Purkinje cell (primary cell): ENCODE measurements at places on chromosomes 5 and 9. TPM values are rescaled to one million over a fixed set of nuclear protein-coding genes. Genes with fewer than 3 reads are reported as not detected.

CCDC127 gene
- 22.3 and 30.3 TPM in 2 replicates for polyA plus RNA-seq

PKD2L2 gene
- 1.3 TPM in 1 of 2 replicates, not detected in the other for polyA plus RNA-seq

HBEGF gene
- polyA plus RNA-seq, result 4.3 and 4.9 TPM in 2 replicates

FBXL7 gene
- not detected in 2 replicates for polyA plus RNA-seq

MEIKIN gene
- 0.85 and 1.3 TPM in 2 replicates for polyA plus RNA-seq

PCDHGC5 gene
- polyA plus RNA-seq, result 0.34 and 2.0 TPM in 2 replicates

SLCO6A1 gene
- polyA plus RNA-seq, result not detected in 2 replicates

LHX2 gene
- 3.3 TPM in 1 of 2 replicates, not detected in the other for polyA plus RNA-seq

ENG gene
- polyA plus RNA-seq, result 0.08 TPM in 1 of 2 replicates, not detected in the other

ADAMTS6 gene
- polyA plus RNA-seq, result 0.08 and 2.7 TPM in 2 replicates

COL23A1 gene
- 0.81 and 2.1 TPM in 2 replicates for polyA plus RNA-seq

TMEM174 gene
- polyA plus RNA-seq, result not detected in 2 replicates

SPAAR gene
- 0.42 and 0.52 TPM in 2 replicates for polyA plus RNA-seq

ADAMTS13 gene
- 1.7 and 3.4 TPM in 2 replicates for polyA plus RNA-seq

NR5A1 gene
- polyA plus RNA-seq, result not detected in 2 replicates

PCDHGC3 gene
- polyA plus RNA-seq, result 51.6 and 70.9 TPM in 2 replicates

ARPC5L gene
- polyA plus RNA-seq, result 120 and 166 TPM in 2 replicates

BTNL8 gene
- polyA plus RNA-seq, result not detected in 2 replicates

NKD2 gene
- 0.13 and 0.48 TPM in 2 replicates for polyA plus RNA-seq

ADAMTS2 gene
- polyA plus RNA-seq, result 0.11 TPM in 1 of 2 replicates, not detected in the other

GARIN3 gene
- polyA plus RNA-seq, result 0.16 and 0.70 TPM in 2 replicates

ATP6V0E1 gene
- polyA plus RNA-seq, result 94.1 and 102 TPM in 2 replicates

GOLM1 gene
- 30.2 and 32.2 TPM in 2 replicates for polyA plus RNA-seq

DMRTA1 gene
- polyA plus RNA-seq, result 0.05 TPM in 1 of 2 replicates, not detected in the other

C5orf52 gene
- not detected in 2 replicates for polyA plus RNA-seq

PROB1 gene
- polyA plus RNA-seq, result not detected in 2 replicates

PCDHGC4 gene
- polyA plus RNA-seq, result 0.22 and 4.5 TPM in 2 replicates

PALM2AKAP2 gene
- polyA plus RNA-seq, result 1.7 and 5.4 TPM in 2 replicates

CER1 gene
- not detected in 2 replicates for polyA plus RNA-seq

GLDC gene
- 13.0 and 20.2 TPM in 2 replicates for polyA plus RNA-seq

IL4 gene
- polyA plus RNA-seq, result 0.71 TPM in 1 of 2 replicates, not detected in the other

CBY3 gene
- polyA plus RNA-seq, result not detected in 2 replicates

CAMK4 gene
- polyA plus RNA-seq, result 87.3 and 95.5 TPM in 2 replicates

EQTN gene
- polyA plus RNA-seq, result 10.0 and 15.1 TPM in 2 replicates

IGFBPL1 gene
- polyA plus RNA-seq, result 1.3 TPM in 1 of 2 replicates, not detected in the other

HTR4 gene
- not detected in 2 replicates for polyA plus RNA-seq

CCNI2 gene
- polyA plus RNA-seq, result 141 and 152 TPM in 2 replicates

S1PR3 gene
- polyA plus RNA-seq, result 0.19 and 0.39 TPM in 2 replicates

MEGF10 gene
- 0.55 and 0.78 TPM in 2 replicates for polyA plus RNA-seq

SHROOM1 gene
- polyA plus RNA-seq, result 1.6 and 2.3 TPM in 2 replicates

CSF1R gene
- polyA plus RNA-seq, result 0.25 and 0.27 TPM in 2 replicates

ADGRD2 gene
- not detected in 2 replicates for polyA plus RNA-seq

GABRP gene
- 0.38 and 0.50 TPM in 2 replicates for polyA plus RNA-seq

UAP1L1 gene
- not detected in 2 replicates for polyA plus RNA-seq

FOXD4L3 gene
- not detected in 2 replicates for polyA plus RNA-seq

GDNF gene
- not detected in 2 replicates for polyA plus RNA-seq

HOMER1 gene
- 38.8 and 81.5 TPM in 2 replicates for polyA plus RNA-seq

PCDH12 gene
- 0.03 TPM in 1 of 2 replicates, not detected in the other for polyA plus RNA-seq

SVEP1 gene
- 0.28 and 0.65 TPM in 2 replicates for polyA plus RNA-seq

WASHC1 gene
- polyA plus RNA-seq, result 1.5 and 2.5 TPM in 2 replicates

PCDHGA9 gene
- polyA plus RNA-seq, result 1.1 and 1.9 TPM in 2 replicates

ZNF483 gene
- 4.0 and 10.0 TPM in 2 replicates for polyA plus RNA-seq

C9 gene
- 0.08 TPM in 1 of 2 replicates, not detected in the other for polyA plus RNA-seq
